MCF 10A (cell line): ENCODE measurements at places on chromosomes 2 and 18. TPM values are rescaled to one million over a fixed set of nuclear protein-coding genes. Genes with fewer than 3 reads are reported as not detected.

GRCh38 chr2:207269038-207269437, 103.3 kb upstream of the KLF7 start:
- DNase-seq = no peak

DNA sequence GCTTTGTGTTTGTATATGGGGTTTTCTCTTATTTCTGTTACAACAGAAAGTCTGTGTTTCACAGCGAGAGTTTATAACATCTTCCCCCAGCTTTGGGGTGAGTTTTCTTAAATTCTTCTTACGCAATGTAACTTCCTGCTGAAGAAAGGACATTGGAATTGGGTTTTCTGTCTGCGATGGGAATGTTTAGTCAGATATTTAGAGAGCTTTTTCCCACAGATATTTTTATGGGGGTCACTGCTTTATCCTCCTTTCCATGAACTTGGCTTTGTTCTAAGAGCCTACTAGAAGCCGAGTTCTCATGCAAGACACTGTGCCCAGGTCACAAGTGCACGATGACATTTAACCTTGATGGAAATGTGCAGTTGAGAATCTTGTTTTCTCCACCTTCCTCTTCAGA, 22.1 kb downstream of the B3GNT2 start:
- peak; percentile 44 for DNase-seq

- DNase-seq = no peak
These were observed 270.9 kb upstream of the SKOR2 start for GRCh38 chr18:47522359-47522758.

The RUFY4 gene
- not detected in 2 replicates for total RNA-seq
